Dermis microvascular lymphatic vessel endothelial cell (primary cell): ENCODE measurements at places on chromosomes 11 and 22. TPM values are rescaled to one million over a fixed set of nuclear protein-coding genes. Genes with fewer than 3 reads are reported as not detected.

The CCDC87 gene
- 0.13 TPM in 2 replicates for total RNA-seq

The NNMT gene
- total RNA-seq, result 133 and 251 TPM in 2 replicates

The FLRT1 gene
- not detected in 2 replicates for total RNA-seq

The OOSP3 gene
- total RNA-seq, result 0.13 TPM in 2 replicates

The OR8J1 gene
- total RNA-seq, result not detected in 2 replicates
